Karpas-422 (cell line): ENCODE measurements at places on chromosomes 3 and 15.
A peak's percentile ranks its signal among the peaks of the same experiment; 100 is the strongest.

- H3K4me1 ChIP-seq = peaks cover 14% of the 10 kb centered on the region
- H3K36me3 ChIP-seq = no peaks in the 10 kb centered on the region
- peak; percentile 87 for DNase-seq
- H3K27me3 ChIP-seq = no peaks in the 10 kb centered on the region
- no peak overlapping the region for H3K27ac ChIP-seq
These were observed 71.8 kb downstream of the SYNPR start for GRCh38 chr3:63349583-63350573.

DNA sequence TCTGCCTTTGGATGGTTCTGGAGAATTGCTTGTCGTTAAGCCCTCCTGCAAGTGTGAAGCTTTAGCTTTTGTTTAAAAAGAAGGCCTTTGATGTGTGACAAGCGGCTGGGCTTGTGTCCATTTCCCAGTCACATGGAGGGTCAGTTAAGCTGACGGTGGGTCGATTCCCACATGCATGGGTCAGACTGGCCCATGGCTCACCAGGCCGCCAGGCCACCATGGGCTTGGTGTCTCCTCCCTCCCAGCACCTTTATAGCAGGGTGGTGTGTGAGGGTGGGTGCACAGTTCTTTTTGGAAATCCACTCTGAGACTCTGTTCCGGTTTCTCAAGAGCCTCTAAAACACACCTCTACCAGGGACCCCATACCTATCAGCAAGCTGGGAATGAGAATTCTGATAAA is 67.2 kb downstream of the SCN5A start:
- no peak for DNase-seq
- no peaks in the 10 kb centered on the region for H3K27me3 ChIP-seq
- H3K4me1 ChIP-seq = peaks cover 4% of the 10 kb centered on the region
- H3K4me3 ChIP-seq = no peak overlapping the region

DNA sequence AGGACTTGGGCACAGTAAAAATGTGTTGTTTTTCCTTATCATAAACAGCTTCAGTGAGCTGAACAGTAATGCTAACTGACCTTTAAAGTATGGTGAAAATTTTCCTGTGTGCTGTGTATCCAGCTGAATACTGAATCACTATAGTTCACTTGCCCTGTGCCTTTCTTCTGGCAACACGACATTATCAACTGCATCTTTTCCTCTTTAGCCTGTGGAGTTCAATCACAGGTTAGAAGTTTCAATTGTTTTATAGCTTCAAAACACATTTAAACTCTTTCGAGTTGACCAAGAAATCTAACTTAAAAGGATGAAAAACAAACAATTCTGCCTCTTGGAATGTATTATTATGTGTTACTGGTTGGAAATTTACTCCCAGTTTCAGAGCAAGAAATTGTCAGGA is 1120.7 kb upstream of the ALCAM start:
- H3K36me3 ChIP-seq = no peaks in the 10 kb centered on the region
- H3K27ac ChIP-seq = no peak overlapping the region
- H3K4me1 ChIP-seq = no peaks in the 10 kb centered on the region
- H3K27me3 ChIP-seq = no peaks in the 10 kb centered on the region

- no peak for DNase-seq
- no peak overlapping the region for H3K4me3 ChIP-seq
- no peaks in the 10 kb centered on the region for H3K27me3 ChIP-seq
- H3K36me3 ChIP-seq = no peaks in the 10 kb centered on the region
- H3K4me1 ChIP-seq = no peaks in the 10 kb centered on the region
- H3K27ac ChIP-seq = no peak overlapping the region
These were observed 121.1 kb downstream of the GSK3B start for GRCh38 chr3:119973018-119973646.

DNA sequence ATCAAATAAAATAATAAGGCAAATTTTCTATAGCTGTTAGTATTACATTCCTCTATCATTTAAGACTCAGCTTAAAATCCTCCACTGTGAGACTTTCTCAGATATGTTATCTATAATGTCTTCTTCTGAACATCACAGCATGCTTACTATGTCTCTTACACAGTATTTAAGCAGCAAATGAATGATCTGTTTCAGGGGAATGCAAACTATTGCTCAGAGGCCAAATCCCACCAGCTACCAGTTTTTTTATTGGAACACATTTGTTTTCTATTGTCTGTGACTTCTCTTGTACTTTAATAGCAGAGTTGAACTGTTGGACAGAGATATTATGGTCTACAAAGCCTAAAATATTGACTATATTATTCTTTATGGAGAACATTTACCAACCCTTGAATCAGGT is 59.6 kb downstream of the C3orf38 start:
- no peak overlapping the region for H3K4me3 ChIP-seq
- H3K36me3 ChIP-seq = no peaks in the 10 kb centered on the region
- no peaks in the 10 kb centered on the region for H3K27me3 ChIP-seq
- no peaks in the 10 kb centered on the region for H3K4me1 ChIP-seq

- H3K4me3 ChIP-seq = no peak overlapping the region
- no peaks in the 10 kb centered on the region for H3K4me1 ChIP-seq
- H3K27ac ChIP-seq = no peak overlapping the region
- DNase-seq = no peak
- no peaks in the 10 kb centered on the region for H3K36me3 ChIP-seq
These were observed 96.3 kb upstream of the DLG1 start for GRCh38 chr3:197394464-197395321.

DNA sequence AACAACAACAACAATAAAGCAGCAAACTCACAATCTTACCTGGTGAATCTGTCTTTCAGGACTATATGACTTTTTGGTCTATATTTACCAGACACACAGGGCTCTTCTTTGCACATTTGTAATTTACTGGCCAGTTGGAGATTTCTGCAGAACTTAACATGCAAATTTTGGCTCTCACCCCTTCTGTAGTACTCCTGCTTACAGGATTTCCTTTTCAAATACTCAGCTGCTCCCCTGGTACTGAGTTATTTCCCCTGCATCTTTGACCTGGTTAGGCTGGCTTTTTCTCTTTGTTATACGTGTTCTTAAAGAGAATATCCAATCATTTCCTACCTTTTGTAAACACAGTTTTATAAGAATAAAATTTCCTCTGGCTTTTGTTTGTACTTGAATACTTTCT is 228.0 kb downstream of the MBNL1 start:
- H3K4me3 ChIP-seq = no peak overlapping the region
- peaks cover 13% of the 10 kb centered on the region for H3K4me1 ChIP-seq
- no peaks in the 10 kb centered on the region for H3K27me3 ChIP-seq

DNA sequence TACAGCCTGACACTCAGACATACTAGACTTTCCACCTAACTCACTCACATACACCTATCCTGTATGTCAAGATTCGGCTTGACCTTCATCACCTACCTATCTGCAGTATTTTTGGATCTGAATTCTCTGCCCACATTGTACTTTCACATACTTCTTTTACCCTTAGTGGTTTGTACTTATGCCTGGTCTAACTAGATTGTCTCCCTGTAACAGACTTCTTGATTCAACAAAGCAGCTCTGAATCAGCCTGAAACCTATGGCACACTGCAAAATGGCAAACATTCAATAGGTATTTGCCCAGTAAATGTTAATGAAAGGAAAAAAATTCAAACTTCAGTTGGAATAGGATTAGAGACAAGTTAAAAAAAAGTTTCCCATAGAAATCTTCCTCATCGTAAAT is 106.5 kb downstream of the UBE3A start:
- no peak overlapping the region for H3K27ac ChIP-seq
- peaks cover 11% of the 10 kb centered on the region for H3K4me1 ChIP-seq
- H3K4me3 ChIP-seq = no peak overlapping the region
- no peak for DNase-seq
- H3K36me3 ChIP-seq = peaks cover 72% of the 10 kb centered on the region
- H3K27me3 ChIP-seq = no peaks in the 10 kb centered on the region

- peaks cover 4% of the 10 kb centered on the region for H3K4me1 ChIP-seq
- no peak overlapping the region for H3K27ac ChIP-seq
- H3K4me3 ChIP-seq = no peak overlapping the region
- H3K27me3 ChIP-seq = no peaks in the 10 kb centered on the region
- H3K36me3 ChIP-seq = peaks cover 9% of the 10 kb centered on the region
These were observed 28.8 kb downstream of the NBEAL2 start for GRCh38 chr3:47008234-47008796.

DNA sequence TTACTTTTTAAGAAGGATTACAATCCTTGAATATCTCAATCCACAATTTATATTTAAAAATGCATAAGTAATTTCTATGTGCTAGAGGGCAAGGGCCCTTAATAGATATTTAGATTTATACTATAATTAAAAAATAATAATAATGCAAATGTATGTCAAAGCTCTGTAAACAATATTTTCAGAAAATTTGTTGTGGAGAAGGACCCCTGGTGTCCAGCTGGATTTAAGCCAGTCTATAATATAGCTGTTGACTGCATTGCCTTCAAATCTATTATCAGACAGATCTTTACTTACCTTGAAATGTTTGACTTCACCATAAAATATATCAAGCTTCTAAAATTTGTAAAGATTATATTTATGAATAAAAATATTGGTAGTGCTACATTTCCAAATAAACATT is 65.6 kb downstream of the ZBTB20 start:
- no peak for DNase-seq
- H3K27me3 ChIP-seq = no peaks in the 10 kb centered on the region
- H3K4me1 ChIP-seq = no peaks in the 10 kb centered on the region
- no peak overlapping the region for H3K4me3 ChIP-seq
- H3K27ac ChIP-seq = no peak overlapping the region
- no peaks in the 10 kb centered on the region for H3K36me3 ChIP-seq

GRCh38 chr3:82736696-82737277 is 975.3 kb upstream of the GBE1 start:
- no peaks in the 10 kb centered on the region for H3K36me3 ChIP-seq
- no peak overlapping the region for H3K27ac ChIP-seq

DNA sequence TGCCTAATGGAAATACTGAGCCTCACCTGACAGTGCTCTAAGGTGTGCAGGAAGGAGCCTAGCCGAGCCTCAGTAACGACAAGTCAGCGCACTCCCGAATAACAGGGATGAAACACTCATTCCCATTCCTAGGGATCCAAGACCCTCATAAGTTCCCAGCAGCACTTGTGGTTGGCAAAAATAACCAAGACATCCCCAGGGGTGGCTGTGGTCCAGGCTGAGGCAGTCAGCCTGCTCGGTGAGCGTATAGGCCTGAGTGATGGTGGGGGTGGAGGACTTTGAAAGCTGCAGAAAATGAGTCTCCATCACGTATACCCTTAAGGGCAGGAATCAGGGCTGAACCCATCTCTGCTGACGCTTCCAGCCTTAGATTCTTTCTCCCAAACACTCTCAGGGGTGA is 120.1 kb downstream of the SMAD6 start:
- H3K27ac ChIP-seq = no peak overlapping the region
- H3K4me1 ChIP-seq = no peaks in the 10 kb centered on the region
- no peak for DNase-seq
- no peak overlapping the region for H3K4me3 ChIP-seq
- H3K27me3 ChIP-seq = no peaks in the 10 kb centered on the region
- no peaks in the 10 kb centered on the region for H3K36me3 ChIP-seq

DNA sequence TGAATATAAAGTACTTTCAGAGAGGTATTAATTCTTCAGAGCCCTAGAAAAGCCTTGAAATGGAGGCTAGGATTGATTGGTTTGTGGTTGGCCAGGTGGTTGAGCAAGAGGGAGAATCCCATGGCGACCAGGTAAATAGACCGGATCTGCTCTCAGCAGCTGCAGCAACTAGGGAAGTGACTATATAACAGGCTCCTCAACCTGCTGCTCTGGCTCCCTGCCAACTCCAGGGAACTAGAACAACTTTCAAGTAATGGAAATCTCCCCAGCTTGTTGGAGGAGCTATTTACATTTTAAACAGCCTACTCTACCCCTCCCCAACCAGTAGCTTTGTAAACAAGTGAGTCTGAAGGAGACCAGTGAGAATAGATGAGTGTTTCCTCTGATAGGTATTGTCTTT is 121.8 kb upstream of the CADM2 start:
- DNase-seq = no peak
- H3K27ac ChIP-seq = no peak overlapping the region
- H3K4me3 ChIP-seq = no peak overlapping the region

- no peak overlapping the region for H3K4me3 ChIP-seq
- H3K27ac ChIP-seq = no peak overlapping the region
- DNase-seq = peak; percentile 38
- peaks cover 10% of the 10 kb centered on the region for H3K4me1 ChIP-seq
- no peaks in the 10 kb centered on the region for H3K36me3 ChIP-seq
- H3K27me3 ChIP-seq = no peaks in the 10 kb centered on the region
These were observed 245.3 kb downstream of the PDZRN3 start for GRCh38 chr3:73379465-73379864.
